ENCODE measurements at places on chromosomes 5 and 9. TPM values are rescaled to one million over a fixed set of nuclear protein-coding genes. Genes with fewer than 3 reads are reported as not detected.

GRCh38 chr9:126489581-126490213 is 124.0 kb upstream of the LMX1B start:
- DNase-seq: no peak

GRCh38 chr9:14327036-14327435 is 13.1 kb upstream of the NFIB start:
- DNase-seq: no peak

DNA sequence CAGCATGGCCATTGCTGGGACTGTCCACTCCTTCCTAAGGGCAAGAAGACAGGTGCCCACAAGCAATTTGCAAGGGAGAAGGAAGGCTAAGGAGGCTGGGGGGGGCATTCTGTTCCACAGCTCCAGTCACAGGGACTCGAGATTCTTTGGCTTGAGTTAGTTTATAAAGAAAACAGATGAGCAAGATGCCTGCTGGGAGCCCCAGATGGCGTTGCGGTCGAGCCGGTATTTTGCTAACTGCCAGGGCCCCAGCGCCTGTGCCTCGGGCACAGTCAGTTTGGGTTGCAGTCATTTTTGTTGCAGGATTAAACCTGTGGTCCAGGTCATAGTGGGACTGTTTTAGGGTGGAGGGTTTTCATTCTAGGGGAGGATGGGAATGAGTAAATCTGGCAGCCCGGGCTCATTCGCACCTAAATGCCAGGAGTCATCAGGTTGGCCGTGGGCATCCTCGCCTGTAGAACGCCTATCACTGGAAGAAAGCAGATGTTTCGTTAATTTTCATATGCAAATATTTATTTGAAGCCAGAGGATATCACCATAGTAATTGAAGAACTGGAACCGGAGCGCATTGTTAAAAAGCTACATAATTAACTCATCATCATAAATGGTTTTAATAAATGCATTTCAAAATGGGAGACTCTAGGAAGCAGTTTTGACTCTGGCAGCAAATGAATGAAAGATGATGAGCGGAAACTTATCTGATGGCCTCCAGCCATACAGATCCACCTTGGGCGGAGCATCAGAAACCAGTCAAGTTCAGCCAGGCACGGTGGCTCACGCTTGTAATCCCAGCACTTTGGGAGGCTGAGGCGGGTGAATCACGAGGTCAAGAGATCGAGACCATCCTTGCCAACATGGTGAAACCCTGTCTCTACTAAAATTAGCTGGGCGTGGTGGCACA is 87.1 kb upstream of the FCN2 start:
- no peak for DNase-seq

GRCh38 chr5:168780888-168781287 is 201.7 kb upstream of the PANK3 start:
- no peak for DNase-seq

GRCh38 chr5:107700481-107700880 is 29.7 kb upstream of the EFNA5 start:
- no peak for DNase-seq

GRCh38 chr5:29085142-29085541 is 2046.8 kb upstream of the CDH9 start:
- no peak for DNase-seq

DNA sequence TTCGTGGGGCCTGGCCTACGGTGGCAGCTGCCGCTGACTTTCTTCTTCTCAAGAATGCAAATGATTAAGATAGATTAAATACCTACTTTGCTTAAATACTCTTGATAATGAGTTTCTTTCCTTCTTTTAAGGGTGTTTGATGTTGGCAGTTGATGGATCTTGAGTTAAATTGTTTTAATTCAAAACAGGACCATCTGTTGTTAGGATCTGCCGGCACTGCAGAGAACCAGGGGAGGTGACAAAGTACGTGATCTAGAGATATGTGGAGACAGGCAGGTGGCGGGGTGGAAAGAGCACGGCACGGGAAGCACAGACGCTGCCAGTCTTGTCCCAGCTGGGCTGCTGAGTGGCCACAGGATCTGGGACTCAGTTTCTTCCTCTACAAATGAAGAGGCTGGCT is 37.9 kb downstream of the MED27 start:
- no peak for DNase-seq

GRCh38 chr5:40834391-40834848 is 602 bp downstream of the RPL37 start:
- no peak for DNase-seq

DNA sequence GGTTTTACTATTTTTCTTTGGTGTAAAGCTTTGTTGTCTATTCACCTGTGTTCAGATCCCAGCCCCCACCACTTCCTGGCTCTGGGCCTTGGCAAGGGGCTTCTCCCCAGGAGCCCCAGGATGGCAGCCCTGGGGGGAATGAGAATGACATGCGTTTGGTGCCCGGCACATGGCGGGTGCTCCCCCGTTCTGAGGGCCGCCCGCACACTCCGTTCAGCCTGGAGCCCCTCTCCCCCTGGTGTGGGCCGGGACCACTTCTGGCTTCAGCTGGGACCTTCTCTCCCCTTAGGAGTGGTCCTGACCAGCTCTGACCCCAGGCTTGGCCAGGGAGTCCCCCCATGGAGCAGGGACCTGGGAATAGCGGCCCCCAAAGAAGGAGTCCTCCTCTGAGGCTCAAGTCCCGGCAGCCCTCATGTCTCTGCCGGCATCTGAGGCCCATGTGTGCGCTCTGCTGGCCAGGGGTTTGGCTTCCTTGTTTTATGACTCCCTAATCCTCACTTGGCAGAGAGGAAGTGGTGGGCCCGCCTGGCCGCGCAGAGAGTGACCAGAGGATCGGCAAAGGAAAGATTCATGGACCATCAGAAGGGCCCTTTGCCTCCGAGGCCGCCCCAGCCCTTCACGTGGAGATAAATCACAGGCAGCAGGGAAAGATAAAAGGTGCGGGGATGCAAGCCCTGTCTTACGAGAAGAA is 57.0 kb upstream of the LMX1B start:
- DNase-seq: no peak

GRCh38 chr5:170132269-170132975 is 26.7 kb downstream of the FOXI1 start:
- no peak for DNase-seq

- no peak for DNase-seq
These were observed 286.8 kb downstream of the SPATA31D1 start for GRCh38 chr9:82275258-82275927.

GRCh38 chr9:1461812-1462211 is 411.7 kb downstream of the DMRT2 start:
- no peak for DNase-seq

GRCh38 chr9:3458806-3459475 is 66.9 kb downstream of the RFX3 start:
- DNase-seq: no peak

GRCh38 chr9:1311462-1312042 is 261.4 kb downstream of the DMRT2 start:
- no peak for DNase-seq

GRCh38 chr9:87324613-87325194 is 173.0 kb upstream of the DAPK1 start:
- peak; percentile 18 for DNase-seq

GRCh38 chr5:13921578-13921977 is 22.9 kb downstream of the DNAH5 start:
- no peak for DNase-seq

DNA sequence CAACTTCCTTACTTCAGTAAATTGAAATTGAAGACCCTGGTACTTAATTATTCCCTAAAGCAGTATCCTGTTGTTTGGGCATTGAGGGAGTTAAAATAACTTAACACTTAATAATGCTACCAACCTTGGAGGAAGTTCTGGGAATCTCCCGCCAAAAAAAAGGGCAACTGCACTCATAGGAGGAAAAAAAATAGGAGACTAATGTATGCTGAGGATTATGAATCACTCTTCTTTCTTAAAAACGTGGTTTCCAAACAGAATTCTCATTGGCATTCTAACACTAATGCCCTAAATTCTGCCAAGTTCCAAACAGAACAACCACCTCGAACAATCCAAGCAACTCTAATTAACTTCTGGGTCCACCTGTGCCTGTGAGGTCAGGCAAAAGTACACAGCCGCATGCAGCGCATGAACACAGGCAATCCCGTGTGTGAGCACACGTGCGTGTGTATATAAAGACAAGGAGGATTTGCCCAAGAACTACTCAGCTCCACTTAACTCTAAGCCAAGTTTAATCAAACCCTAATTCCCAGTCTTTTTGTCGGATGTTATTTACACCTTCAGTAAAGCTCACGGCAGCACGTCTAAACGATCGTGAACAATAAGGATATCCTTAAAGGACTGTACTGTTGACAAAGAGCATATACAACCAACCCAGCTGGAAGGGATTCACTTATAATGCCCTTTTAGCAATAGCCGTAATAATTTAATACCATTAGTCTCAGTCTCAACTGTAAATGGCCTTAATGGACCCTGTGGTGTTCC is 78.4 kb downstream of the EBF1 start:
- DNase-seq: no peak

- DNase-seq: no peak
These were observed 120.5 kb downstream of the PRDM6 start for GRCh38 chr5:123209502-123210027.

DNA sequence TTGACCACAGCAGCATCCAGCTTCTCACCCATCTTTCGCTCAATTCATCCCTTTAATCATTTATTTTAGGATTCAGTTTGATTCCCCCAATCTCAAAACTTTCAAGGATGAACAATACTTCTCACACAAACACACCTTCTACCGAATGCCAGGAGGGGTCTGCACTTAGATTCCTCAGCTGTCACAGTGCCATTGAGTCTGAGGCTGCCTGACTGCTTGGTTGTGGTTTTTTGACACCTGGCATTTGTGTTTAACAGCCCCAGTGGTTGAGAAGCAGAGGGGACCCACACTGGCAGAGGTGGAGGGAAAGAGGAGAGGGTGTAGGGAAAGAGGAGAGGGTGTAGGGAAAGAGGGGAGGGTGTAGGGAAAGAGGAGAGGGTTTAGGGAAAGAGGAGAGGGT is 54.9 kb downstream of the PALM2AKAP2 start:
- no peak for DNase-seq

- DNase-seq: no peak
These were observed 178.9 kb downstream of the SREK1 start for GRCh38 chr5:66322786-66323528.

- DNase-seq: no peak
These were observed 66.0 kb upstream of the CKMT2 start for GRCh38 chr5:81167078-81167477.

DNA sequence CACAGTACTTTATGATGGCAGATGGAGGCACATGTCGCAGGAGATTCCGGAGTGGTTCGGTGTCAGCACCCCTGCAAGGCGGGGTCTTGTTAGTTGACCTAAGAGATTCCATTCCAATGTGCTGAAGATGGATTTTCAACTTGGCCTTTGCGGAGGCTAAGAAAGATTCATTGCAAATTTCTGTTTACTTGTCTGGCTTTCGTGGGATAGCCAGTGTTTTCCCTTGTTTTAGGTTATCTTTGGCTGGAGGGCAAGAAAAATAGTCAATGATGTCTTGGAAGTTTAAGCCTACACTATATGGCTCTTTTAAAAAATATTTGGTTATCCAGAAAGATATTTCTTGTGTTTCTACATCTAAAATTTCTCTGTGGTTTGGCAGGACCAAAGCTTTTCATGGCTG is 123.6 kb upstream of the PTCH1 start:
- DNase-seq: no peak

DNA sequence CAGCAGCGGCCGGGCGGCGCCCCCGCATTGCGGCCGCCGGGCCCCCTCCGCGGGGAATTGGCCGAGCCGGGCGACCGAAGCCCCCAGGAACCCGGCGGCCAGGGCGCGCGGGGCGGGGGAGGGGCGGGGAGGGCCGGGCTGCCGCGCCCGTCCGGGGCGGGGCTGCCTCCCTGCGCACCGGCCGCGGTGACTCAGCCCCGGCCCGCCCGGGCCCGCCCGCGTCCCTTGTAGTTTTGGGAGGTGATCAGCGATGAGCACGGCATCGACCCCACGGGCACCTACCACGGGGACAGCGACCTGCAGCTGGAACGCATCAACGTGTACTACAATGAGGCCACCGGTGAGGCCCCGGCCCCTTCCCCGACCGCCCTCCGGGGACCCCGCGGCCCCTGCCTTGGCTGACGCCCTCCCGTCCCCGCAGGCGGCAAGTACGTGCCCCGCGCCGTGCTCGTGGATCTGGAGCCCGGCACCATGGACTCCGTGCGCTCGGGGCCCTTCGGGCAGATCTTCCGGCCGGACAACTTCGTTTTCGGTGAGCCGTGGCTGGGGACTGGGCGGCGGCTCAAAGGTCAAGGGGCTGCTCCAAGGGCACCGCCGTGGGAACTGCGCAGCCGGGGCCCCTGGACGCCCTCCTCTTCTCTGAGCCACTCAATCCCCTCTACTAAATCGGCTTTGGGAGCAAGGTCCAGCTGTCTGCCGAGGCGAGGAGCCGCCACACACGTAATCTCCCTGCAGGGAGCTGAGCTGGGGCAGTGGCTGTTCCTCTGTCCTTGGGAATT is 592 bp downstream of the TUBB4B start:
- peak; percentile 71 for DNase-seq

- DNase-seq: peak; percentile 93
These were observed 24.3 kb upstream of the PTGES start for GRCh38 chr9:129776938-129777768.

GRCh38 chr5:102453716-102454115 is 45.1 kb downstream of the SLCO6A1 start:
- DNase-seq: no peak

DNA sequence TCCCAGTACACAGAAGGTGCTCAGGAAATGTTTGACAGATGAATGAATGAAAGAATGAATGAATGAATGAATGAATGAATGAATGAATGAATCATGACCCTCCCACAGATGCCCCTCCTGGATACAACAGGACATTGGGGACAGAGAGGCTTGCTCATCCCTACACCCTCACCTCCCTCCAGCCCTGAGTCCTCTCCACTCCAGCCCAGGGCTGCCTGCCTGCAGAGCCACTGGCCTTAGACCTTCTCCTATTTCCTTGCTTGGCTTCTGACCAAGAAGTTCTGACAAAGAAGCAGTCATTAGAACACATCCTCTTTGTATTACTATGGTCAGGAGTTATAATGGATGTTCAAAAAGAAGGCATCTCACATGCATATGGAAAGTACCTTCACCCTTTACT is 240.7 kb upstream of the DAPK1 start:
- DNase-seq: no peak

SLC6A19 gene
- not detected for polyA plus RNA-seq

NMUR2 gene
- polyA plus RNA-seq: not detected

BTNL8 gene
- polyA plus RNA-seq: not detected

CD72 gene
- 0.73 TPM for polyA plus RNA-seq

ARHGEF39 gene
- polyA plus RNA-seq: 1.3 TPM

TJP2 gene
- 24.2 TPM for polyA plus RNA-seq

FOXD4L3 gene
- polyA plus RNA-seq: not detected

CNTFR gene
- 2.9 TPM for polyA plus RNA-seq

SOHLH1 gene
- polyA plus RNA-seq: not detected

SPARC gene
- polyA plus RNA-seq: 144 TPM

DMGDH gene
- polyA plus RNA-seq: 0.66 TPM

CCDC171 gene
- 0.33 TPM for polyA plus RNA-seq

PGM5 gene
- 58.1 TPM for polyA plus RNA-seq

GMCL2 gene
- polyA plus RNA-seq: not detected
